Left renal pelvis (tissue), 4 donors: ENCODE measurements at places on chromosomes 12 and 14. TPM values are rescaled to one million over a fixed set of nuclear protein-coding genes. Genes with fewer than 3 reads are reported as not detected.

BCL11B gene
- 0.60 TPM for polyA plus RNA-seq

PPP4R3A gene
- polyA plus RNA-seq, result 120 TPM

CELA1 gene
- not detected for polyA plus RNA-seq

SLC8A3 gene
- polyA plus RNA-seq, result 0.55 TPM

TSHR gene
- polyA plus RNA-seq, result 0.23 TPM

KLRC2 gene
- 0.36 TPM for polyA plus RNA-seq

- peak; percentile 80 for DNase-seq
Measured at GRCh38 chr12:113149361-113150150, at the start of gene CFAP73. TSS of gene CFAP73 (plus strand) at chr12:113149724. CDS start at chr12:113149858, 134 bp downstream.

- no peak for DNase-seq
Measured at GRCh38 chr12:132056951-132057350, 87.2 kb downstream of the DDX51 start.

- DNase-seq, result peak; percentile 3
Measured at GRCh38 chr12:98817742-98818141, 172.7 kb downstream of the APAF1 start.

- DNase-seq, result no peak
Measured at GRCh38 chr12:31819427-31819826, 90.6 kb upstream of the AMN1 start.

- no peak for DNase-seq
Measured at GRCh38 chr14:103546652-103547454, 15.6 kb downstream of the BAG5 start.

DNA sequence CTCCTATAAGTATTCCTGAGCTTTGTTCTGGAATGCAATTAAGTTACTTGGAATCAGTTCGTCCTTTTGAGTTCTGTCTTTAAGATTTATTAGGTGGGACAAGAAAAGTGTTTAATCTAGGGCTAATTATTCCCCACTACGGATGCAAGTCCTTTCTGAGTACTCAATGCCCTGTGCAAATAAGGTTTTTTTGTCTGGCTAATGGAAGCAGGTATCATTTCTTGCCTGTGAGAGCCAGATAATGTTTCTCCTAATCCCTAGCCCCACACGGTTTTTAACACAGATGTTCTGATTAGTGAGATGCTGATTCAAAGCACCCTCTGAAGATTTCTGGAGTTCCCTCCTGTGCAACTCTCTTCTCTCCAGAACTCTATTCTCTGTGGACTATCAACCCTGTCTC lies 296.6 kb upstream of the PRICKLE1 start:
- no peak for DNase-seq

- DNase-seq, result no peak
Measured at GRCh38 chr12:1796515-1797010, 23.8 kb upstream of the LRTM2 start.

- DNase-seq, result peak; percentile 46
Measured at GRCh38 chr14:77181603-77182437, at the start of gene TMEM63C. TSS of gene TMEM63C (plus strand) at chr14:77181798. CDS start at chr14:77218814, 37,016 bp downstream.

DNA sequence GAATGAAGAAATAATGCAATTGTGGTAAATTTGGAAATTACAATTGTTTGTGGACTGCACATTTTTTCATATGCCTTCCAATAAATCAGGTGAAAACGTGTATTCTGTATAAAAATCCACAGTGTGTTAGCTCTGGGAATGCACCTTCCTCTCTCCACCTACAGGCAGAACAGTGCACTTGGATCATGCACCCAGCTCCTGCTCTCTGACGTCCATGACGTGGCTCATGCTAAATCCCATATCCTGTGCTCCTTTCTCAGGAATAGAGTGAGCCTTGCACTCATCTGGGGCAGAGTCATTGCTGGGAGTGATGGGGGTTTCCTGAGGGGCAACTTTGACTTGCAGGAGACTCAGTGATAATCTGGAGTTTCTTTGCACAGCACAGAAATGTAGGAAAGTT lies 1282.1 kb downstream of the TMEM121 start:
- no peak for DNase-seq

DNA sequence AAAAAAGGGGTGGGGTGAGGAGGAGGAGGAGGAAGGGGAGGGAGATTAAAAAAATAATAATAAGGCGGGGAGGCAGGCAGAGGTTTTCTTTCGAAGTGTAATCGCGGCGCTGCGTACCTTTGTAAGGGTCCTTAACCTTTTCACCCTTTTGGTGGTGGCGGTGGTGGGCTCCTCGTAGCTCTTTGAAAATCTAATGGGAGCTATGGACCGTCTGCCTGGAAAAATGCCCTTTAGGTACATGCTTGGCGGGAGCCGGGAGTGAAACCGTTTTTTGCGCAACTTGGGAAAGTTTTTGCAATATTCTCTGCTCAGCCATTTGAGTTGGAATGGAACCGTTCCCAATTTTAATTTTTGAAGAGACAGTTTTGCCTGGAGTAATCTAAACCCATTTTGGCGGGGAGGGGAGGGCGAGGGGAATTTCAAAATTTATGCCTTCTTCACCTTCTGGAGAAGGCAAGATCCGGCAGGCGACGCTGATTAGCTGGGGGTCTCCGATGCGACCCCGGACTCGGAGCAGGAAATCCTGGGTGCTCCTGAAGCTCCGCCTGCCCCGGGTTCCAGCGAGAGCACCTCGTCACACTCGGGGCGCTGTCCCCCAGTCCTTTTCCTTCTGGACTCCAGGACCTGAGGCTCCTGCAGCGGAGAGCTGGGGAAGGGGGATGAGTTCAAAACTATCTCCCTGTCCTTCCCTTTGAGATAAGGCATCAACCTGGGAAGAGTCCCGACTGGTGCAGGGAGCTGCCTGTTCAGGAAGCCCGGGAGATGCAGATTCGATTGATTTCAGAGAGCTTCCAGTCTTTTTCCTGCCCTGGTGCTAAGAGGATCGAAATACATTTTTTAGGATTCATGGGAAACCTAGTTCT lies 74.6 kb upstream of the TBX5 start:
- DNase-seq, result no peak

DNA sequence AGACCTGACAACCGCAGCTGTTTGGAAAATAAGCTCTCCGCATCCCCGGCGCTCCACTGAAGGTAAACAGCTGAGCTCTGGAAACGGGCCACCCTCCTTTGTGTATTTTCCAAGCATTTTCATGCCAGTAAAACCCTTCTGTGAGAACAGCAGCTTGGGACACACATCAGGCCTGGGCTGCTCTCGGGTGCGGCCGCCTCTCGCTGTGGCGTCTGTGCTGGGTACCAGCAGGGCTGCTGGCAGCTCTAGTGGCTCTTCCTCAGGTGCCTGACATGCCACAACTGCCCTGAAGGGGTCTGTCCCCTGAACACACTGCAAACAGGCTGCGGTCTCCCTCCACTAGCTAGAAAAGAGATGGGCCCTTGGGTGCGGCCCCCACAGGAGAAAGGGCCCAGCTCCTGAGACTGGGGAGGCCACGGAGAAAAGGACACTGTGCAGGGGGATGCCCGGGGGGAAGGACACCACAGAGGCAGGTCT lies 96.3 kb downstream of the ITPK1 start:
- no peak for DNase-seq

DNA sequence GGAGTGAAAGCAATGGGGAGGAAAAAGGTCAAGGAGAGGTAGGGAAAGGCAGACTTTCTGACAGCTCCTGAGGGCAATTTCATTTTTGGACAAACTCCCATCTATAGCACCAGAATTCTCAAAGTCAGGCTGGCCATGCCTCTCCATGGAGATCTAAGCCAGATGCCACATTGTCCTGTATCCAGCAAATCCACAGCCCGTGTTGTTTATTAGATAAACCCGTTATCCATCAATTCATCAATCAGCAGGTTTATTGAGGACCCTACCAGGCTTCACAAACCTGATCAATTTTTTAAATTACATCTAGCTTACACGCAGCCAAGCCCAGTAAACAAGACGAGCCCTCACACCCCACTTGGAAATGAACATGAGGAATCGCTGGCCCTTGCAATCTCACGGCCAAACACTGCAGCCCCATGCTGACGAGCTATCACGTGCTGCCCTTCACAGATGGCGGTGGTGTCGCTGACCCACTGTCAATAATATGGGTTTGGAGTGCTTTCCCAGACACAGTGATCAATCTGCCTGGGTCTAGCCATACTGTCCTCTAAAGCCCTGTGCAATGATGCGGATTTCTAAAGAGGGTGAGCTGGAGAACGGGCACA lies 332.9 kb downstream of the DPF3 start:
- no peak for DNase-seq

DNA sequence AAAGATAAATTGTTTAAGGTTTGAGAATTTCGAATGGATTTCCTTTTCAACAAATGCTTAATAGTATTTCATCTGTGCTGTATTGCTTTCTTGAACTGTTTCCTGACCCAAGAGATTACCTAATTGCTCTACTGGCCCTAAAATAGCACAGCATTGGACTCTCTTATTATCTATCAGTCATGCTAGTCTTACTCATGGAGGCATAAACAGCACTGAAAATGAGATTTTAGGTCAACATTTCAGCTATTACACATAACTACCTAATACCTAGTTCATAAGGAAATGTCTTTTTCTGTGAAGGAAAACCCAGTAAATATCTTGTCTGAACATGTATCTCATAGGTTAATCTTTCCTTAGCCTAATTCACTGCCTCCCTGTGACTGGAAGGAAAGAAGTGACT lies 4.3 kb upstream of the ABCD2 start:
- DNase-seq, result no peak
